ENCODE measurements at places on chromosomes 1 and 21. TPM values are rescaled to one million over a fixed set of nuclear protein-coding genes. Genes with fewer than 3 reads are reported as not detected.
A peak's percentile ranks its signal among the peaks of the same experiment; 100 is the strongest.

GRCh38 chr1:205744403-205744802 lies 5.6 kb downstream of the NUCKS1 start:
- H3K27ac ChIP-seq, result peak overlapping the region; percentile 4
- no peak for DNase-seq
- no peak overlapping the region for H3K4me3 ChIP-seq
- peaks cover 22% of the 10 kb centered on the region for H3K4me1 ChIP-seq
- H3K27me3 ChIP-seq, result no peaks in the 10 kb centered on the region

GRCh38 chr1:85762804-85763203 lies 54.6 kb upstream of the ZNHIT6 start:
- H3K27me3 ChIP-seq, result no peaks in the 10 kb centered on the region
- no peak overlapping the region for H3K27ac ChIP-seq
- no peaks in the 10 kb centered on the region for H3K36me3 ChIP-seq
- H3K4me1 ChIP-seq, result no peaks in the 10 kb centered on the region
- DNase-seq, result no peak

DNA sequence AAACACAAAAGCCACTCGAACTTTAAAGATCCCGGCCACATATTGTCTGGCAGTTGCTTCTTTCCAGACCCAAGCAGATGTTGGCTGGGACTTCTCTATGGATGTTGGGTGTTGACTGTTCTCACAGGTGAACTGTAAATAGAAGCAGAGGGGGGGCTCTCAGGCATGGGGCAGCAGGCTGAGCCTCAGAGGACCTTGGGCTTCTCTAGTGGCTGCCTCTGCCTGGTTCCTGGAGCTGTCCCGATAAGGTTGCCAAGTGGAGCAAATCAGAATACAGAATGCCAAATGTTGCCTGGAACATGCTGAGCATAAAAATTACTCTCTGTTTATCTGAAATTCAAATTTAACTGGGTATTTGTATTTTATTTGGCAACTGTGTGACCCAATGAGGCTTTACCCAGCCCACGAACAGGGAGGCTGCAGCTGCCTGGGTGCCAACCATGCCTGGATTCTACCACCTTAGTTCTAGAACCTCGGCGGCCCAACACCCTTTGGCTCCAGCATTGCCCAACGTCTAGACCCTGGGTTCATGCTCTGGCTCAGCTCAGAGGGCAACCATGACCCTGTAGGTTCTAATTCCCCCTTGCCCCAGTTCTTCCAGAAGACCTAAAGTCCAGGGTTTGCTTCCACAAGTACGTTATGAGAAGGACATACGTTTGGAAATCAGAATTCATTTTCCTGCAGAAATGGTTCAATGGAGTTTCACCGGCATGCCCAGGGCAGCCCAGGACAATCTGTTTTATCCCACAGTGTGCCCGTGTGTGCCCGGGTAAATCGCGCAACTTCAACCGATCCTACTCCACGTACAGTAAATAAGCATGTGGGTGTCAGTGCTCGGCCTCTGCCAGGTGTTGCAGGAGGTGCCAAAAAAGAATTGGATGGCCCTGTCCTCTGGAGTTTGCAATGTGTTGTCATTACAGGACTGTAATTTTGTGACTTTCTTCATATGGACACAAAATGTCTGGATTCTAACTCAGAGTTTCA lies 5.4 kb upstream of the SLC45A1 start:
- no peaks in the 10 kb centered on the region for H3K36me3 ChIP-seq
- no peaks in the 10 kb centered on the region for H3K4me1 ChIP-seq
- DNase-seq, result peak; percentile 11
- peaks cover 15% of the 10 kb centered on the region for H3K27me3 ChIP-seq
- no peak overlapping the region for H3K27ac ChIP-seq
- no peak overlapping the region for H3K4me3 ChIP-seq

DNA sequence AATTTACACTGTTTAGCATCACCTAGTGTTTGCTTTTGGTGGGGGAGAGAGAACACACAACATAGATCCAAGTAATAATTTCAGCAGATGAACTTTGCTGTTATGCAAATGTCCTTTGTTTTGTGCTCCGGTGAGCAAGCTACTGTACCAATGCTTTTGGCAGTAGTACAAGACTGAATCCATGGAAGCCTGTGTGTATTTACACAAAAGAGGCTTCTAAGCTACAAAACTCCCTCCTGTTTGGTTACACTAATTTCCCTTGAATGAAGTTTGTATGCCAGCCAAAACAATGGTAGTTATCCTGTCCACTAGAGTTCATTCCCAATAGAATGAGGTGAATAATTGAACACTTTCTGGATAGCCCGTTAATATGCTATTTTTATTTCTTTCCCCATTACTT lies 320.5 kb downstream of the KCTD3 start:
- H3K4me3 ChIP-seq, result no peak overlapping the region
- no peak overlapping the region for H3K27ac ChIP-seq
- H3K36me3 ChIP-seq, result no peaks in the 10 kb centered on the region
- no peaks in the 10 kb centered on the region for H3K27me3 ChIP-seq

GRCh38 chr1:27545876-27546275 lies 55.9 kb upstream of the WASF2 start:
- H3K4me3 ChIP-seq, result no peak overlapping the region
- peaks cover 22% of the 10 kb centered on the region for H3K4me1 ChIP-seq
- DNase-seq, result no peak
- peaks cover 21% of the 10 kb centered on the region for H3K36me3 ChIP-seq

DNA sequence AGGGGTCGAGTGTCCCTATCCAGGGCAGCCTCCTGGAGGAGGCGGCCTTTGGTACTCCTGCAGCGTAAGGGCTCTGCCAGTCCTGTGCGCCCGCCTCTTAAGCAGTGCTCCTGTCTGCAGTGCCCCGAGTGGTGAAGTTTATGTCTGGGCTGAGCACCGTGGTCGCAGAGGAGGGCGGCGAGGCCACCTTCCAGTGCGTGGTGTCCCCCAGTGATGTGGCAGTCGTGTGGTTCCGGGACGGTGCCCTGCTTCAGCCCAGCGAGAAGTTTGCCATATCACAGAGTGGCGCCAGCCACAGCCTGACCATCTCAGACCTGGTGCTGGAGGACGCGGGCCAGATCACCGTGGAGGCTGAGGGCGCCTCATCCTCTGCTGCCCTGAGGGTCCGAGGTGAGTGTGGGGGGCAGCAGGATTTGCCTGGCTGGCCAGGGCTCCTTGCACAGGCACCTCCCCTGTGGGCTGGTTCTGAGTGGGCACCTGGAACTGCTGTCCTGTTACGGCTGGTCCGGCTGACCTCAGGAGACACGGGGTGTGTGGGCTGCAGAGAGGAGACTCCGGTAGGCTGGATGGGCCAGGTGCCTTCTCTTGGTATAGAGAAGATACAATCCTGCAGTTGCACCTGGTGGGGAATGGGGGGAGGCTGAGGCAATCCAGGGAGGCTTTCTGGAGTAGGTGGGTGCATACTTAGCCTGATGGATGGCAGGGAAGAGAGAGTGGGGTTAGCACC lies 66.8 kb downstream of the OBSCN start:
- peaks cover 7% of the 10 kb centered on the region for H3K4me1 ChIP-seq
- peaks cover 55% of the 10 kb centered on the region for H3K36me3 ChIP-seq
- no peak overlapping the region for H3K27ac ChIP-seq
- no peaks in the 10 kb centered on the region for H3K27me3 ChIP-seq

The PDPN gene
- polyA plus RNA-seq, result 24.9 TPM

- no peak for DNase-seq
- no peak overlapping the region for H3K4me3 ChIP-seq
These were observed 13.4 kb downstream of the C1QB start for GRCh38 chr1:22666412-22666811.

GRCh38 chr1:180135535-180135934 lies 19.1 kb upstream of the QSOX1 start:
- no peak for DNase-seq
- H3K27me3 ChIP-seq, result no peaks in the 10 kb centered on the region
- H3K4me1 ChIP-seq, result no peaks in the 10 kb centered on the region
- H3K4me3 ChIP-seq, result no peak overlapping the region
- no peaks in the 10 kb centered on the region for H3K36me3 ChIP-seq

DNA sequence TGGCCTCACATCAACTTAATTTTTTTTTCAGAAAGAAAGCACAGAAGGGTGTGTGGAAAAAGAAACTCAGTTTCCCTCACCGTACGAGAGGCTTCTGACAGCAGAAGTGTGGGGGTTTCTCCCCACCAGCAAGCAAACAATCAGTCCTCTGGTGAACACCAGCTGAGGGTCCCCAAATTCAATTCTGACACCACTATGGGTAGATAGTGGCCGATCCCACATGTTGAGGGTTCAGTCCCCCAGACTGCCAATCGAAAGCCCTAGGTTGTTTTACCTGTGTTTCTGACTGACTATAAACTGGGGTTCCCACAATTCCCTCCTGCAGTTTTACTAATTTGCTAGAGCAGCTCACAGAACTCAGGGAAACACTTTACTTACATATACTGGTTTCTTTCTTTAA lies 2.1 kb downstream of the IFI6 start:
- no peak for DNase-seq
- H3K4me3 ChIP-seq, result no peak overlapping the region
- H3K4me1 ChIP-seq, result peaks cover 9% of the 10 kb centered on the region
- H3K36me3 ChIP-seq, result no peaks in the 10 kb centered on the region

DNA sequence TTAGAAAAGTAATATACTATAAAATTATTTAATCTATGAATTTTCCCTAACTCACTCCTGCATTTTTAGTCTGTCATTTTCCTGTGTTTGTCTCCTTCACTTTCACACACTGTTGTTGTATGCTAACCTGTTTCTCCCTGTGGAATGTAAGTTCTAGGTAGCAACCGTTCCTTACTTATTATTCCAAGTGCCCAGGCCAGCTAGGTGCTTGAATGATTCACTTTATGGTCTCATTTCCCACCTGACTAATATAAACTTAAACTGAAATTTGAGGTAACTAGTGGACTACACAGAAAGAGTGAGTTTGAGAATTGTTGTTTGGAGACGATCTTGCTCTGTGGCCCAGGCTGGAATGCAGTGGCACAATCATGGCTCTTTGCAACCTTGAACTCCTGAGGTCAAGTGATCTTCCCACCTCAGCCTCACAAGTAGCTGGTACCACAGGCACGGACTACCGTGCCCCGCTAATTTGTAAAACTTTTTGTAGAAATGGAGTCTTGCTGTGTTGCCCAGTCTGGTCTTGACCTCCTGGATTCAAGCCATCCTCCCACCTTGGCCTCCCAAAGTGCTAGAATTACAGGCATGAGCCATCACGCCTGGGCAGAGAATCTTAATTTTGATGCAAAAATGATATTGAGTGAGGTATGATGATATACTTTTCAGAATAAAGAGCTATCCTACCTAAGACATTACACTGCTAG lies 1.9 kb downstream of the ZYG11B start:
- H3K27me3 ChIP-seq, result no peaks in the 10 kb centered on the region
- peak overlapping the region; percentile 78 for H3K4me3 ChIP-seq
- no peak for DNase-seq
- no peaks in the 10 kb centered on the region for H3K36me3 ChIP-seq
- H3K4me1 ChIP-seq, result peaks cover 8% of the 10 kb centered on the region

Measured in cardiac muscle cell (in vitro differentiated cells and primary cell).